ENCODE measurements at places on chromosomes 2 and 18.
A peak's percentile ranks its signal among the peaks of the same experiment; 100 is the strongest.

DNA sequence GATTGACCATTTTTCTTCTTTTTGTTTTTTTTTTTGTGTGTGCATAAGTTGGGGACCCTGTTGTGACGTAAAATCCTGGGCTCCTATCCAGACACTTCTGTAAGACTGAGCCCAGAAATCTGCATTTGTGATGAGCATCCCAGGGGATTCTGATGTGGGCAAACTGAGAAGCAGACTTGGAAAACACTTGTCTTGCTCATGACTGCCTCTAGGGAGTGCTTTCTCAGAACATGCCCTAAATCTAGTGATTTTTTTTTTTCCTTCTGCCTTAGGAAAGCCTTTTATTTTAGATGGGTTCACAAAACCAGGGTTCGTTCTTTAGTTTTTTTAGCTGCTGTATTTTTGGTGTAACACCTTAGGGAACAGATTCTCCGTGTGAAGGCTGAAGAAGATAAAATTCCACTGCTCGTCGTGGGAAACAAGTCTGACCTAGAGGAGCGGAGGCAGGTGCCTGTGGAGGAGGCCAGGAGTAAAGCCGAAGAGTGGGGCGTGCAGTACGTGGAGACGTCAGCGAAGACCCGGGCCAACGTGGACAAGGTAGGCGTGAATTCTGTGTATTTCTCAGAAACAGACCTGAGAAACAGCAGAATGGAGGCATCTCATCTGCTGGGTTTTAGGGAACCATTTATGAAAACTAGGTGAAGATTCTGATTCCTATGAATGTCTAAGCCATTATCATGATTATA lies 36.7 kb downstream of the RALB start:
- DNase-seq, result peak; percentile 8
- H3K36me3 ChIP-seq, result peaks cover 15% of the 10 kb centered on the region
- no peak overlapping the region for H3K27ac ChIP-seq

- no peak overlapping the region for H3K4me3 ChIP-seq
- peaks cover 5% of the 10 kb centered on the region for H3K36me3 ChIP-seq
- no peak for DNase-seq
- no peaks in the 10 kb centered on the region for H3K4me1 ChIP-seq
- H3K27ac ChIP-seq, result no peak overlapping the region
These were observed 75.6 kb upstream of the POMC start for GRCh38 chr2:25243995-25244394.

DNA sequence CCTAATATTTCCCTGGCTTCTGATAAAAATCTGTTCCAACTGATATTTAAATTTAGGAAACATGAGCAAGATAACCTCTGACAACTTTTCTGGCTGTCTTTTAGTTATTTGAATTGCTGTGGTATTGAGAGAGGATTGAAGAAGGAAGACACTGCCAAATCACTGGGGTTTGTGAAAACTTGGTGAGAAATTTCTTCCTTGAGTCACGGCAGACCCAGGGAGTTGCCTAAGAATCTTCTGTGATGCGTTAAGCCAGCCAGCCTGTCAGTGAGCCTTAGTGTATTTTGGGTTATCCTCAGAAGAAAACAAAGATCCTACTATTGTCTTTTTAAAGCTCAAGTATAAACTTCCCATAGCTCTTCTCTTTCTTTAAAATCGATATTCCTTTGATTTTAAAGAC lies 17.5 kb upstream of the DOK6 start:
- H3K4me1 ChIP-seq, result no peaks in the 10 kb centered on the region
- DNase-seq, result no peak
- H3K4me3 ChIP-seq, result no peak overlapping the region
- no peak overlapping the region for H3K27ac ChIP-seq

- no peaks in the 10 kb centered on the region for H3K27me3 ChIP-seq
- H3K36me3 ChIP-seq, result no peaks in the 10 kb centered on the region
- DNase-seq, result no peak
- H3K27ac ChIP-seq, result no peak overlapping the region
- H3K4me1 ChIP-seq, result peaks cover 20% of the 10 kb centered on the region
These were observed 118.1 kb upstream of the MGAT5 start for GRCh38 chr2:134135793-134136192.

- no peaks in the 10 kb centered on the region for H3K4me1 ChIP-seq
- no peak for DNase-seq
- no peaks in the 10 kb centered on the region for H3K36me3 ChIP-seq
- H3K27ac ChIP-seq, result no peak overlapping the region
These were observed 154.0 kb upstream of the ARL4C start for GRCh38 chr2:234650911-234651310.

GRCh38 chr2:192513575-192513974 lies 318.8 kb upstream of the TMEFF2 start:
- H3K4me1 ChIP-seq, result no peaks in the 10 kb centered on the region
- no peak overlapping the region for H3K27ac ChIP-seq
- DNase-seq, result no peak
- H3K4me3 ChIP-seq, result no peak overlapping the region
- H3K36me3 ChIP-seq, result no peaks in the 10 kb centered on the region

DNA sequence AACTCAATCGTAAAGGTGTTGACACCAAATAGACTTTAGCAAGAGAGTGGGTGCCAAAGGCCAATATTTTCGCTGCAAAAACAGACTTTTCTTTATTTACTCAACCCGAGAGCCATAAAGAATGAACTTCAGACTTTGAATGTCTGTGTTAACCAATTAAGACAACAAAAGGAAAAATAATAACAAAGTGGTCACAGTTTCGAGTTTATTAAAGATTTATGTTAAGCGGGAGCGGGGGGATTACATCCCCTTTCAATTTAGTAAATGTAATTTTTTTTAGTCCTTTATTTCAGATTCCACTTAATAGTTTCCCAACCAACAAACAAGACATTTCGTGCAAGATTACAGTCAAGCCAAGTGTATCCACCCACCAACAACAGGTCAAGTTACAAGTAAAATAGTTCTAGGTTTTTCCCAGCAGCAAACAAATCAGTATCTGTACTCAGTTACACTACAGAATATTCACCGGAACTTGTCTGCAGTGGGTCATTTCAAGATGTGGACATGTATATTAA lies 9.0 kb downstream of the CDH2 start:
- H3K36me3 ChIP-seq, result no peaks in the 10 kb centered on the region
- H3K27me3 ChIP-seq, result no peaks in the 10 kb centered on the region
- H3K4me3 ChIP-seq, result no peak overlapping the region
- no peak for DNase-seq
- H3K27ac ChIP-seq, result no peak overlapping the region

DNA sequence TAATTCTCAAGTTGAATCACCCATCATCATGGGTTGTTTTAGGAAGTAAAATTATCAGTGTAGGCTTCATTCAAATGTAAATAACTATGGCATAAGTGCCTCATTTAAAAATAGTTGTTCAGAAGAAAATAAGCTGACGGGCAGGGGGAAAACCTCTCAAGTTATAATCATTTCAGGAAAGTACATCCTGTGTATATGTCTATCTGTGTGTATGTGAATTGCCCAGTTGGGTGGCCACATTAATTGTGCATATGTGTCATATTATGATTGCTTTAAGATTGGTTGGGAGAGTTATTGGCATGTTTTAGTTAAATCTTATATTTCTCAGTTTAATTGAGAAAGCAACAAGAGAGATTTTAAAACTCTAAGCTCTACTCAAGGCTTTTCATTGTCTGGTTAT lies 282.8 kb upstream of the VWC2L start:
- no peak overlapping the region for H3K27ac ChIP-seq
- no peaks in the 10 kb centered on the region for H3K36me3 ChIP-seq
- no peak overlapping the region for H3K4me3 ChIP-seq

GRCh38 chr2:65431421-65432226 lies 775 bp downstream of the SPRED2 start:
- peaks cover 8% of the 10 kb centered on the region for H3K36me3 ChIP-seq
- H3K27me3 ChIP-seq, result no peaks in the 10 kb centered on the region
- H3K27ac ChIP-seq, result peak overlapping the region; percentile 68
- DNase-seq, result peak; percentile 31
- peaks cover 19% of the 10 kb centered on the region for H3K4me1 ChIP-seq

GRCh38 chr2:32952761-32953476 lies 6.2 kb downstream of the LTBP1 start:
- no peak for DNase-seq
- H3K27me3 ChIP-seq, result no peaks in the 10 kb centered on the region
- H3K36me3 ChIP-seq, result no peaks in the 10 kb centered on the region
- no peak overlapping the region for H3K27ac ChIP-seq

GRCh38 chr2:218405746-218406208 lies 6.1 kb downstream of the CTDSP1 start:
- H3K4me3 ChIP-seq, result peak overlapping the region; percentile 67
- no peak for DNase-seq
- peaks cover 24% of the 10 kb centered on the region for H3K4me1 ChIP-seq
- peaks cover 4% of the 10 kb centered on the region for H3K36me3 ChIP-seq
- H3K27ac ChIP-seq, result peak overlapping the region; percentile 47

- peaks cover 13% of the 10 kb centered on the region for H3K27me3 ChIP-seq
- H3K36me3 ChIP-seq, result no peaks in the 10 kb centered on the region
- no peaks in the 10 kb centered on the region for H3K4me1 ChIP-seq
- H3K4me3 ChIP-seq, result no peak overlapping the region
These were observed 326.5 kb downstream of the RPRM start for GRCh38 chr2:153152036-153152435.

- no peaks in the 10 kb centered on the region for H3K27me3 ChIP-seq
- no peak overlapping the region for H3K4me3 ChIP-seq
- H3K27ac ChIP-seq, result no peak overlapping the region
- H3K36me3 ChIP-seq, result no peaks in the 10 kb centered on the region
- DNase-seq, result no peak
- peaks cover 10% of the 10 kb centered on the region for H3K4me1 ChIP-seq
These were observed 194.9 kb downstream of the CTIF start for GRCh38 chr18:48733643-48734253.

DNA sequence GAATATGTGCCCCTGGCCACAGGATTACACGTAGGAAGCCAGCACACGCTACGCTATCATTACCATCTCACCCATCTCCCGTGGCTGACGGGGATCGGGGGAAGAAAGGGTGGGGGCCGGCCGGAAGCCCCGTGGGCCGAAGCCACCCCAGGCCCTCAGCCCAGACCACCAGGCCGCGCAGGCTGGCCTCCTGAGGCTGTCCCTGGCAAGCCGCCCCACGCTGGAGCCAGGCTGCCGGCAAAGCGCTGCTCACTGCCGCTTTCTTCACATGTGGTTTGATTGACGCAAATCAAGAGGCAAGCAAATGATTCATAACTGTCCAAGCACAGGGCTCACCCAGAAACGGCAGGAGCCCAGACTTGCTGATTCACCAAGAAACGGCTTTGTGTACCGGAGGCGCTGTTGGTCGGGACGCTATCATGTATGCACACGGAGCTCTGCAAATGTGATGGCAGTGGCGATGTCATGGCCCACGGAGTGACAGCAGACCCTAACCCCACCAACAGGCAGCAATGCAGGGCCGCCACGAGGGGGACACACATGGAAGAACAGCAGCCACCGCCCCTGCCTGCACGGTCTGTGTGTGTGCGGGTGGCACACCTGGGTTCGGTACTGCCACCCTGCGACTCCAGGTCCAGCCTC lies 125.7 kb downstream of the HDAC4 start:
- no peaks in the 10 kb centered on the region for H3K36me3 ChIP-seq
- peak overlapping the region; percentile 87 for H3K27ac ChIP-seq
- peak overlapping the region; percentile 39 for H3K4me3 ChIP-seq
- H3K4me1 ChIP-seq, result peaks cover 36% of the 10 kb centered on the region
- no peaks in the 10 kb centered on the region for H3K27me3 ChIP-seq

GRCh38 chr2:168997794-168998193 lies 33.3 kb downstream of the ABCB11 start:
- H3K36me3 ChIP-seq, result no peaks in the 10 kb centered on the region
- DNase-seq, result no peak
- peaks cover 11% of the 10 kb centered on the region for H3K4me1 ChIP-seq

GRCh38 chr2:88055371-88056128 lies at the start of gene KRCC1:
Gene KRCC1, minus strand, starts transcription at chr2:88055783. Its CDS starts 27,220 bp downstream, at chr2:88028563.
- peaks cover 19% of the 10 kb centered on the region for H3K4me1 ChIP-seq
- DNase-seq, result peak; percentile 96
- H3K4me3 ChIP-seq, result peak within 1 kb of the TSS; percentile 94
- H3K27ac ChIP-seq, result peak within 1 kb of the TSS; percentile 68
- H3K27me3 ChIP-seq, result no peaks in the 10 kb centered on the region

- no peak for DNase-seq
- H3K27ac ChIP-seq, result no peak overlapping the region
- no peak overlapping the region for H3K4me3 ChIP-seq
- no peaks in the 10 kb centered on the region for H3K36me3 ChIP-seq
- no peaks in the 10 kb centered on the region for H3K4me1 ChIP-seq
These were observed 48.0 kb downstream of the TRABD2A start for GRCh38 chr2:84832772-84833461.

GRCh38 chr2:144826105-144826504 lies 306.2 kb upstream of the ZEB2 start:
- H3K4me3 ChIP-seq, result no peak overlapping the region
- no peaks in the 10 kb centered on the region for H3K36me3 ChIP-seq
- DNase-seq, result no peak
- H3K27me3 ChIP-seq, result no peaks in the 10 kb centered on the region
- no peak overlapping the region for H3K27ac ChIP-seq

DNA sequence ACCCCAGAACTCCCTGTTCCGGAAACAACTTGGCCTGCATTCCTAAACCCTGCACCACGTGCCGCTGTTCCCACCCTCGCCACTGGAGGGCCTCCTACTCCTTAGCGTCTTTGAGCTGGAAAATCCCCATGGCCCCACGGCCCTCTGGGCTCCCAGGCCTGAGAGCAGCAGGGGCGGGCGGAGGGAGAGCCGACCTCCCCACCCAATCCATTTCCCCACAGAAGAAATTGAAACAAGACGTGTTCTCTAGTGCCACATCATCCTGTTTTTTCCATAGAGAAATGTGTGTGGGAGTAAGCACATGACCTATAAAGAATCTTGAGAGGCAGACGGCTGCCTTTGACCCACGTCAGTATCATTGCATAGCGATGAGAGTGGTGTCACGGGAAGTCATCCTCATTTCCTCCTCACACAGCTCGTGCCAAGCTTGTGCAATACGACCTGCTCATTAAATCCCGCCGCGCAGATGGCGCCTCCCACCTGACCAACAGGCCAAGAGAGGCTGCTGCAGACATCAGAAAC lies 79.2 kb downstream of the LAMA1 start:
- H3K4me1 ChIP-seq, result peaks cover 10% of the 10 kb centered on the region
- no peaks in the 10 kb centered on the region for H3K36me3 ChIP-seq
- 0 out of 2 replicates have a peak overlapping the region, but pooled peaks have one; percentile 2 for H3K27ac ChIP-seq
- DNase-seq, result peak; percentile 77
- H3K4me3 ChIP-seq, result peak overlapping the region; percentile 56

DNA sequence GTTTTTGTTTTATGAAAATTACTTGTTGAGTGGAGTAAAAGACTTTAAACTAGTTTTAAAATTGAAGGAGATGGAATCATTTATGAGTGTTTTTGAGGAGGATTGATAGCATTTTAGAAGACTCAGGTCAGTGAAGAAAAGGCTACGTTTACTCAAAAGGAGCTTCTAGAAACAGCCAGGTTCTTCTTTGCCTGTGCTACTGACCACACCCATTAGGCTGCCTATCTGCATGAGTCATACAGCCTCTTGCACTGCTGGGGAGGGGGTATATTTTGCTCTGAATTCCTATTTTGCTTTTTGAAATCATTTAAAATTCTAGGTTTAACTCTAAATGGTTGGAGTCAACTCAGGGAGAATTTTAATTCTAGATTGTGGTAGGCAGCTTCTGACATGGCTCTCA lies 22.3 kb downstream of the EFEMP1 start:
- DNase-seq, result peak; percentile 63
- H3K4me1 ChIP-seq, result peaks cover 15% of the 10 kb centered on the region
- H3K27ac ChIP-seq, result no peak overlapping the region
- peaks cover 6% of the 10 kb centered on the region for H3K36me3 ChIP-seq
- H3K27me3 ChIP-seq, result no peaks in the 10 kb centered on the region

GRCh38 chr2:109177635-109178034 lies 48.6 kb downstream of the SH3RF3 start:
- H3K27ac ChIP-seq, result no peak overlapping the region
- H3K4me3 ChIP-seq, result no peak overlapping the region
- H3K4me1 ChIP-seq, result peaks cover 37% of the 10 kb centered on the region
- peak; percentile 11 for DNase-seq

Measured in PC-3 (cell line).